ENCODE measurements at places on chromosomes 6 and 20. TPM values are rescaled to one million over a fixed set of nuclear protein-coding genes. Genes with fewer than 3 reads are reported as not detected.

The SLC22A2 gene
- total RNA-seq = not detected

The SLC22A7 gene
- total RNA-seq = not detected

The TNFRSF6B gene
- total RNA-seq = not detected

The NMBR gene
- 0.74 TPM for total RNA-seq

The STX11 gene
- total RNA-seq = not detected

The EBF4 gene
- 63.8 TPM for total RNA-seq

The INSM1 gene
- 46.1 TPM for total RNA-seq

DNA sequence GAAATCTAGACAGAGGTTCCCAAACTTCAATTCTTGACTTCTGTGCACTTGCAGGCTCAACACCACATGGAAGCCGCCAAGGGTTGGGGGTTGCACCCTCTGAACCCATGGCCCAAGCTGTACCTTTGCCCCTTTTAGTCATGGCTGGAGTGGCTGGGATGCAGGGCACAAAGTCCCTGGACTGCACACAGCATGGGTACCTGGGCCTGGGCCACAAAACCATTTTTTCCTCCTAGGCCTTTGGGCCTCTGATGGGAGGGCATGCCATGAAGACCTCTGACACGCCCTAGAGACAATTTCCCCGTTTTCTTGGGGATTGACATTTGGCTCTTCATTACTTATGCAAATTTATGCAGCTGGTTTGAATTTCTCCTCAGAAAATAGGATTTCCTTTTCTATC is 342.0 kb downstream of the TPBG start:
- no peaks in the 10 kb centered on the region for H3K4me1 ChIP-seq
- H3K27ac ChIP-seq = no peak overlapping the region
- H3K27me3 ChIP-seq = no peaks in the 10 kb centered on the region
- H3K36me3 ChIP-seq = no peaks in the 10 kb centered on the region
- no peak overlapping the region for H3K4me3 ChIP-seq

DNA sequence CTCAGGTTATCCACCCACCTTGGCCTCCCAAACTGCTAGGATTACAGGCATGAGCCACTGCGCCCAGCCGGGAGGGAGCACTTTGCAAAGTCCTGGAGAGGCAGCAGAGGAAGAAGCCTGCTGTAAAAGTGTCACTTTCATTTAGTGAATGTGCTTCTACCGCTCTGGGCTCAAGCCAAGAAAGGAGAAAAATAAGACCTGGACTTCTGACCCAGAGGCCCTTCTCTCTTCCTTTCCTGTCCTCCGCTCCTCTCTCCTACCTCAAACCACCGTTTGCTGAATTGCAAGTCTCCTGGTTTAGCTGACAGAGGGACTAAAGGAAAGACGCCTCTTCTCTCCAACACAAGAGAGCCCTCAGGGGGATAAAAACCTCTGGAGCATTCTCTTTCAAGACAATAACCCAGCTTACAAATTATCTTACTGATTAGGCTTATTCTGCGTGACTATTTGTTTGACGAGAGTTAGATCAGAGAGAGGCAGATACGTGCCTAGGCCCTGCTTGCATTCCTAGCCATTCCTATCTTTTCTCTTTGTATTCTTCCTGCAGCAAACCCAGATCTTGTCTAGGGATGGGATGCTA is 84.2 kb upstream of the SLC22A23 start:
- H3K27ac ChIP-seq = no peak overlapping the region
- H3K4me1 ChIP-seq = peaks cover 3% of the 10 kb centered on the region
- DNase-seq = no peak
- no peaks in the 10 kb centered on the region for H3K36me3 ChIP-seq
- H3K4me3 ChIP-seq = no peak overlapping the region
- H3K27me3 ChIP-seq = peaks cover 10% of the 10 kb centered on the region

GRCh38 chr6:101290346-101290745 is 103.2 kb upstream of the GRIK2 start:
- no peaks in the 10 kb centered on the region for H3K27me3 ChIP-seq
- H3K27ac ChIP-seq = no peak overlapping the region
- H3K4me1 ChIP-seq = peaks cover 13% of the 10 kb centered on the region
- no peak overlapping the region for H3K4me3 ChIP-seq
- peaks cover 2% of the 10 kb centered on the region for H3K36me3 ChIP-seq

- H3K4me3 ChIP-seq = peak overlapping the region; percentile 71
- peaks cover 11% of the 10 kb centered on the region for H3K4me1 ChIP-seq
- no peaks in the 10 kb centered on the region for H3K27me3 ChIP-seq
- H3K27ac ChIP-seq = peak overlapping the region; percentile 95
- DNase-seq = no peak
Observed at GRCh38 chr6:13872681-13873080, 52.1 kb upstream of the RNF182 start.

DNA sequence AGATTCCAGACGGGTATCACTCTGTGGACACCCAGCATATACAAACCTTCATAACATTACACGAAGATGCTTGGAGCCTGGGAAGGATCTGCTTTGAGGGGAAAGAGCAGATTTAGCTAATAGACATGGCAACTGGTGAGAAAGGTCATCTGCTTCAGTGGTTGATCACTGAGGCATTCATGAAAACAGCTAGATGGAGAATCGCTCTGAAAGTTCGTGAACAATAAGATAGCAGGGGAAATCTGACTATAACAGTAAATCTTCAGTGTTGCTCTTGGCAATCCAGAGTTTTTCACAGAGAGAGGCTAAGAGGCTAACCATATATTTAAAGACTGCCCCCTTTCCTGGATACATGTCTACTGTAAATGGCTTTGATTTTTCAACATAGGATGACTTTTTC is 245.3 kb downstream of the FARS2 start:
- H3K4me1 ChIP-seq = peaks cover 4% of the 10 kb centered on the region
- no peak for DNase-seq
- no peaks in the 10 kb centered on the region for H3K36me3 ChIP-seq

DNA sequence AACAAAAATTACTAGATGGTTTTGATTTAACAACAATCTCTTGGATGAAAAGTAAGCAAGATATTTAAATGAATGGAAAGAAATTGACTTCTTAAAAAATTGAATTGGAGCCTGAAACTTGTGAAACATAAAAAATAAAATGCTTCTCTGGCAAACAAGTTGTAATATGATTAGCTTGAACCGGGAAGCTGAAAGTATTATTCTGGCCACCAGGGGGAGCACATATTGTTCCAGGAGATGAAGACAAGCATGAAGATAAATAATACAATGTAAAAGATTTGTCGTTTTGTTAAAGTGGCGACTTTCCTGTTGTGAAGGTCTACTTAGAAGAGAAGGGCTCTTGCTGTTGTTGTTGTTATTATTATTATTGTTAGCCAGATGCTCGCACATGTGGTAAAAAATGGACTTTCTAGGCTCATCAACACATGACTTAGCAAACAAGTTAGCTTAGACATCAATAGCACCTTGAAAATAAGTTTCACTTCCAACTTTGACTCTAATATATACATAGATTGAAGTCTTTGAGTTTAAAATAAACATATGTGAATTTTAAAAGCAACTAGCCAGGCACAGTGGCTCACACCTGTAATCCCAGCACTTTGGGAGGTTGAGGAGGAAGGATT is 14.2 kb downstream of the PAX1 start:
- H3K4me3 ChIP-seq = no peak overlapping the region
- no peak overlapping the region for H3K27ac ChIP-seq
- H3K36me3 ChIP-seq = no peaks in the 10 kb centered on the region
- no peak for DNase-seq

GRCh38 chr6:108171291-108171917 is 5.6 kb downstream of the NR2E1 start:
- H3K27ac ChIP-seq = no peak overlapping the region
- DNase-seq = no peak
- peaks cover 20% of the 10 kb centered on the region for H3K4me1 ChIP-seq
- H3K4me3 ChIP-seq = no peak overlapping the region
- no peaks in the 10 kb centered on the region for H3K36me3 ChIP-seq
- H3K27me3 ChIP-seq = peaks cover 90% of the 10 kb centered on the region

DNA sequence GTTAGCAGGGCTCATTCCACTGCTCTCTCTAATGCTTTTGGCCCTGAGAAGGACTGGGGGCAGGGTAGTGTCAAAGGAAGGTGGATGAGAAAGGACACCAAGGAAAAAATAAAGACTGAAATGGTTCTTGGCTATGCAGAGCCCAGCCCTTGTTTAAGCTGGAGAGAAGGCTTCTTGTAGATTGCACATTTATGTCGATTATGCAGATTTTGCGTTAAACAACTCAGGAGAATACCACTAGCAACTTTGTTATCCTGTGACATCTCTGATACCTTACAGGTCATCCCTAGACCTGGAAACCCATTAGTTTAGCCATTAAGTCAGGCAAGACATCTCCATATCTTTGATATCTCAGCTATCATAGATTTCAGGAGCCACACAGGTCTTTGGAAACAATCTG is 11.1 kb upstream of the IL17F start:
- H3K27me3 ChIP-seq = peaks cover 10% of the 10 kb centered on the region
- no peak overlapping the region for H3K27ac ChIP-seq
- H3K36me3 ChIP-seq = no peaks in the 10 kb centered on the region
- no peak overlapping the region for H3K4me3 ChIP-seq
- DNase-seq = no peak

GRCh38 chr6:56902641-56903464 is 52.1 kb upstream of the BEND6 start:
- H3K36me3 ChIP-seq = no peaks in the 10 kb centered on the region
- H3K27ac ChIP-seq = no peak overlapping the region
- DNase-seq = no peak
- no peak overlapping the region for H3K4me3 ChIP-seq

- H3K27ac ChIP-seq = no peak overlapping the region
- no peak overlapping the region for H3K4me3 ChIP-seq
- no peaks in the 10 kb centered on the region for H3K4me1 ChIP-seq
- H3K36me3 ChIP-seq = no peaks in the 10 kb centered on the region
Observed at GRCh38 chr6:9139746-9140145, 704.4 kb upstream of the SLC35B3 start.

- H3K36me3 ChIP-seq = no peaks in the 10 kb centered on the region
- H3K27ac ChIP-seq = peak overlapping the region; percentile 90
- H3K4me1 ChIP-seq = peaks cover 54% of the 10 kb centered on the region
- H3K4me3 ChIP-seq = peak overlapping the region; percentile 69
Observed at GRCh38 chr6:6686748-6687601, 98.5 kb downstream of the LY86 start.

GRCh38 chr6:143842461-143842901 is 657 bp upstream of the LTV1 start:
- H3K36me3 ChIP-seq = peaks cover 9% of the 10 kb centered on the region
- DNase-seq = no peak
- peak overlapping the region; percentile 100 for H3K27ac ChIP-seq
- H3K4me1 ChIP-seq = peaks cover 14% of the 10 kb centered on the region
- H3K4me3 ChIP-seq = peak overlapping the region; percentile 90
- H3K27me3 ChIP-seq = no peaks in the 10 kb centered on the region

- no peaks in the 10 kb centered on the region for H3K4me1 ChIP-seq
- peaks cover 2% of the 10 kb centered on the region for H3K27me3 ChIP-seq
- no peak for DNase-seq
- no peaks in the 10 kb centered on the region for H3K36me3 ChIP-seq
- no peak overlapping the region for H3K27ac ChIP-seq
Observed at GRCh38 chr6:126620719-126621118, 280.8 kb downstream of the CENPW start.

- DNase-seq = no peak
- no peaks in the 10 kb centered on the region for H3K4me1 ChIP-seq
- H3K36me3 ChIP-seq = no peaks in the 10 kb centered on the region
- peaks cover 27% of the 10 kb centered on the region for H3K27me3 ChIP-seq
- no peak overlapping the region for H3K4me3 ChIP-seq
Observed at GRCh38 chr6:40293060-40293459, 294.1 kb downstream of the LRFN2 start.

GRCh38 chr6:142773324-142773723 is 171.7 kb downstream of the HIVEP2 start:
- H3K27ac ChIP-seq = no peak overlapping the region
- H3K4me1 ChIP-seq = no peaks in the 10 kb centered on the region
- H3K36me3 ChIP-seq = peaks cover 31% of the 10 kb centered on the region

GRCh38 chr6:87869064-87869905 is 167.3 kb upstream of the AKIRIN2 start:
- H3K4me3 ChIP-seq = no peak overlapping the region
- no peak overlapping the region for H3K27ac ChIP-seq

DNA sequence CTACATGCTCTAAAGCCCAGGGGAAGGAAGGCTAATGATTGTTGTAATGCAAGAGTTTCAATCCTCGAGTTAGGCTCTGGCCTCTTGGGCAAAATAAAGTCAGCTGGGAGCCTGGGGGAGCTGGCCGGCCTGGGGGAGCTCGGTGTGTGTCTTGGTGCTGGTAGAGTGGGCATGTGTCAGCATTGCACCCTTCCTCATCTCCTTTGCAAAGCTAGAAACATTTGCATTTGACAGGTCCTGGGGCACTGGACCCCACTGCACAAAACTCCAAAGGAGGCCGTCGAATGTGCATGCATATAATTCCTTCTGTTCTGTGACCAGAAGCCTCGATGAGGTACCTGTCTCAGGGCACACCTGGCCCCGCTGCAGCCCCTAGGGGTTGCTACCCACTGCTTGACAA is 74.6 kb upstream of the SLC22A23 start:
- H3K4me3 ChIP-seq = no peak overlapping the region
- peaks cover 28% of the 10 kb centered on the region for H3K27me3 ChIP-seq
- peaks cover 4% of the 10 kb centered on the region for H3K4me1 ChIP-seq
- no peak for DNase-seq
- H3K27ac ChIP-seq = no peak overlapping the region
- no peaks in the 10 kb centered on the region for H3K36me3 ChIP-seq

DNA sequence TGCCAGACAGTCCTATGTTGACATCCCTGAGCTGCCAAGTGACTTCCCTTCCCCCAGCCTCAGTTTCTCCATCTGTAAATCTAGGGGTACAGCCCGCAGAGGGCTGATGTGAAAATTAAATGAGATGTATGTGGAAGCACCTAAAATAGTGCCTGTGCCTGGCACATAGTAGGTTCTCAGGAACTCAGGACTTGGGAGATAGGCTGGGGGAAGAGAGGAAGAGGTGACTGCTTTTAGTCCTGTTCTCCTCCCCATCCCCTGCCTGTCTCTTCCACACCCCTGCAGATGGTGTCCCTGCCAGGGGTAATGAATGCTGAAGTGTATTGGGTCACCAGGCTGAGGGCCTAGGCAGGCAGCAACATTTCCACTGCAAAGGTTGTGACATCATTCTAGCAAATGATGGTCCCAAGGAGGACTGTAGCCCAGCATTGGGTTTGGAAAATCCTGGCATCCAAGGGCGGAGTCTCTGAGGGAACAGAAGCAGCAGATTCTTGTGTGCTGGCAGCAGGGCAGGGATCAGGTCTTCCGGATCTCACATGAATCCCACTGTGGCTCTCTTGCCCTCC is 1.8 kb downstream of the SNPH start:
- no peak for DNase-seq
- peak overlapping the region; percentile 23 for H3K4me3 ChIP-seq
- peaks cover 8% of the 10 kb centered on the region for H3K4me1 ChIP-seq
- H3K27me3 ChIP-seq = peaks cover 10% of the 10 kb centered on the region

GRCh38 chr6:37816599-37817375 is 2.7 kb upstream of the ZFAND3 start:
- H3K4me1 ChIP-seq = peaks cover 29% of the 10 kb centered on the region
- no peaks in the 10 kb centered on the region for H3K27me3 ChIP-seq
- H3K36me3 ChIP-seq = no peaks in the 10 kb centered on the region
- no peak for DNase-seq

GRCh38 chr6:43951063-43951755 is 176.0 kb downstream of the MRPL14 start:
- H3K27ac ChIP-seq = no peak overlapping the region
- peaks cover 9% of the 10 kb centered on the region for H3K4me1 ChIP-seq
- H3K4me3 ChIP-seq = no peak overlapping the region
- H3K36me3 ChIP-seq = no peaks in the 10 kb centered on the region
- peak; percentile 59 for DNase-seq

All from progenitor cell of endocrine pancreas (in vitro differentiated cells).